ENCODE measurements at places on chromosomes 2 and 18. TPM values are rescaled to one million over a fixed set of nuclear protein-coding genes. Genes with fewer than 3 reads are reported as not detected.
A peak's percentile ranks its signal among the peaks of the same experiment; 100 is the strongest.

DNA sequence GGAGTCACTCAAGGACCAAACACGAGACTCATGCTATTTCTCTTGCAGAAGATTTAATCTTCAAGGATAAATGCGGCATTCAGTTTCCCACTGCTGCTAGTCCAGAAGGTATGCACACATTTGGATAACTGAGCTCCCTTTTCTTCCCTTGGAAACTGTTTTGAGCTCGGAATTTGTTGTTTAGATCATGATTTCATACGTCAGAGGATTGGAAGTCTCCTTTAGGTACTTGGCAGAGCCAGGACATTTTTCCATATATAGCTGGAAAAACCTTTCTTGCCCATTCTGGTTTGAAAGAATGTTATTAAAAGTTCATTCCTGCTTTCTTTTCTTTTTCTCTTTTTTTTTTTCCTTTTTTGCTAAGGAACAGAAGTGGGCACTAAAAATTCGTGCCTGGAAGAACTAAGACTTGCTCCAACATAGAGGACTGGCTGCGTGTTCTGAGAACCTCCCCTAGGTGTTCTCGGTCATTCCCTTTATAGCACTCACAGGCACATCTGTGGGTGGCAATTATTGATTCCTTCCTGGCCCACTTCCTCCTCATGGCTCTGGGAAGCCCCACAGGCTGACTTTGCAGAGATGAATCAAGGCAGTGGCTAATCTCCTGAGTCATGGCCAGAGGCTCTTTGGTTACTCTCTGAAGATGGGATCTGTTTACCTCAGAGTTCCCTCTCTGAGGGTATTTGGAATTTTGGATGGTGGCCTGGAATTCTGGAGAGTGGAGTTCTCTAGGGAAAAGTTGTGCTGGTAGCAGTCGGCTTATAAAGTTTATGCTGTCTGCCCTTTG, 104.8 kb downstream of the PLCL1 start:
- DNase-seq = no peak

DNA sequence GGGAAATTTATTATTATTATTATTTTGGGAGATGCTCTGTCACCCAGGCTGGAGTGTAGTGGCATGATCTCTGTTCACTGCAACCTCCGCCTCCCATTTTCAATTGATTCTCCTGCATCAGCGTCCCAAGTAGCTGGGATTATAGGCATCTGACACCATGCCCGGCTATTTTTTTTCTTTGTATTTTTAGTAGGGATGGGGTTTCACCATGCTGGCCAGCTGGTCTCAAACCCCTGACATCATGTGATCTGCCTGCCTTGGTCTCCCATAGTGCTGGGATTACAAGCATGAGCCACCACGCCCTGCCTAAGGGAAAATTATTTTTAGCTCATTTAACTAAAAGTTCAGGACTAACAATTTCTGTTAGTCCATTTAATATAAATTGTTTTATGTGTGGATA, 109.2 kb upstream of the SESTD1 start:
- DNase-seq = no peak

- no peak for DNase-seq
Observed at GRCh38 chr2:23605236-23605635, 220.3 kb downstream of the KLHL29 start.

DNA sequence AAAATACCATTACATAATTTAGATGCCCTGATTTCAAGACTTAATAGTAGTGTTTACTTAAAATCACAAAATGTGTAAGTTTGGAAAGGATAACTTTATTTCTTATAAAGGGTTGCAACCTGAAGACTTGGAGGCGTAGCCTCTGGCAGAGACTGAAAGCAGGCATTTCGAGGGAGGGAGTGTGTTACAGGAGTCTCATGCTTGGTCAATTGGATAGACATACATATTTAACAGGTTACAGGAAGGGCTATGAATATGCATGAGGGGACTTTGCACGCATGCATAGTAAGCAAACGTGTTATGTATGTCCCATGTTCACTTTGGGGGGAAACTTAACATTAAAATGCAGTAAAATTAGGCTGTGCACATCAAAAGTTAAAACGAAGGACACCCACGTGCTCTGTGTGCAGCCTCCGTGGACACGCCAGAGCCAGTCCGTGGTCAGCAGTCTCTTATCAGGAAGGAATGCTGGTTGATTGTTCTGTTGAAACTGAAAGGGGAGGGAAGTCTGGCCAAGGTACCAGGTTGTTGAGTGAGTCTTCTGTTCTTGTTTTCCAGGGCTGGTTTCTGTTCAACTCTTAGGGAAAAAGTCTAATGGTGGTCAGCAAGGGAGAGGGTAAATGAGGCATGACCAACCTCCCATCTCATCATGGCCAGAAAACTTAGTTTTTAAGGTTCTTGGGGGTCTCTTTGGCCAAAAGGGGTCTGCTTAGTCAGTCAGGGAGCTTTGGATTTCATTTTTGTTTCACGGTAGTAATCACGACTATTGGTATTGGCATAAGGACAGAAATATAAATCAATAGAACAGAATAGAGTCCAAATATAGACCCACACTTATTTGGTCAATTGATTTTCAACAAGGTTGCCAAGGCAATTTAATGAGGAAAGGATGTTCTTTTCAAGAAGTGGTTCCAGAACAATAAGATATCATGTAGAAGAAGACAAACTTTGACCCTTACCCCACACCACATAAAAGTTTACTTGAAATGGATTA, 121.9 kb downstream of the MCFD2 start:
- DNase-seq = no peak

SERPINB11 gene
- total RNA-seq = not detected

DNA sequence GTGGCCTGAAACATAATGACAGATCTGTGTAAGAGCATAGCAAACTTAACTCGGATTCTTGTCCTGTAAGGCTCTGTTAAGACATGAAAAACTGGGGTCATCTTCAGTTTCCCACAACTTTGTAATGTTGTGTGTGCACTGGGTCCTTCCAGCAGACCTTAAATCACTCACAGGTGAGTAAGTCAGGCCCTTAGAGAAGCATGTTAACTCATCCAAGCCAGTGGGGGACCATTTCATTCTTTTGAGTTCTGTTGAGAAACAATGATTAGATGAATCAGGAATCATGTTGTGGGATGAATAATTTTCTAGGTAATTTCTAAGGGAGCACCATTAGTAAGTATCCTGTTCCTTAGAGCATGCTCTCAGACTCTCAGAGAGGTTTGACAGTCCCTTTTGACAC, 167.1 kb downstream of the ESCO1 start:
- no peak for DNase-seq

ATP6V1C2 gene
- total RNA-seq = 3.8 TPM

ACVR1C gene
- total RNA-seq = 19.4 TPM

- DNase-seq = no peak
Observed at GRCh38 chr2:188979187-188980114, 5.3 kb downstream of the COL3A1 start.

GRCh38 chr18:44025421-44025820, 655.3 kb upstream of the SETBP1 start:
- DNase-seq = no peak

DNA sequence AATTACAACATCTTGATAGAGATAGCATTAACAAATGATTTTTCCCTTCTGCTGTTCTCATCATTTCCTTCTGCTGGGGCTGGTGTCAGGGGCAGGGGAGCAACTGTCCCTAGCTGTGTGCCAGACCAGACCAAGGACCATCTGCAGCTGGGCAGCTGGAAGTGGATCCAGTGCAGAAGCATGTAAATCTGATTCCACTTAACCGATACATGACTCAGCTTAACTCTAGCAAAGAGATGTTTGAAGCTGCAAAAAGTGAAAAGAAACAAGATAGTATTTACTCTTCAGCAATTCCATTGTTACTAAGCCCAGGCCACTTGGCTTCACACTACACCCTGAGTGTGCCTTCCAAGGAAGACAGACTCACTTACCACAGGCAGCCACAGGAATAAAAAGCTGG, 151.1 kb downstream of the GALNT1 start:
- no peak for DNase-seq

DNA sequence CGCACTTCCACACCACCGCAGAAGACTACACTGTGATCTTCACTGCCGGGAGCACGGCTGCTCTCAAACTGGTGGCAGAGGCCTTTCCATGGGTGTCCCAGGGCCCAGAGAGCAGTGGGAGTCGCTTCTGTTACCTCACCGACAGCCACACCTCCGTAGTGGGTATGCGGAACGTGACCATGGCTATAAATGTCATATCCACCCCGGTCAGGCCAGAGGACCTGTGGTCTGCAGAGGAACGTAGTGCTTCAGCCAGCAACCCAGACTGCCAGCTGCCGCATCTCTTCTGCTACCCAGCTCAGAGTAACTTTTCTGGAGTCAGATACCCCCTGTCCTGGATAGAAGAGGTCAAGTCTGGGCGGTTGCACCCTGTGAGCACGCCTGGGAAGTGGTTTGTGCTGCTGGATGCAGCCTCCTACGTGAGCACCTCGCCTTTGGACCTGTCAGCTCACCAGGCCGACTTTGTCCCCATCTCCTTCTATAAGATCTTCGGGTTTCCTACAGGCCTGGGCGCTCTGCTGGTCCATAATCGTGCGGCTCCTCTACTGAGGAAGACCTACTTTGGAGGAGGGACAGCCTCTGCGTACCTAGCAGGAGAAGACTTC, 12.5 kb downstream of the MOCOS start:
- no peak for DNase-seq

DNA sequence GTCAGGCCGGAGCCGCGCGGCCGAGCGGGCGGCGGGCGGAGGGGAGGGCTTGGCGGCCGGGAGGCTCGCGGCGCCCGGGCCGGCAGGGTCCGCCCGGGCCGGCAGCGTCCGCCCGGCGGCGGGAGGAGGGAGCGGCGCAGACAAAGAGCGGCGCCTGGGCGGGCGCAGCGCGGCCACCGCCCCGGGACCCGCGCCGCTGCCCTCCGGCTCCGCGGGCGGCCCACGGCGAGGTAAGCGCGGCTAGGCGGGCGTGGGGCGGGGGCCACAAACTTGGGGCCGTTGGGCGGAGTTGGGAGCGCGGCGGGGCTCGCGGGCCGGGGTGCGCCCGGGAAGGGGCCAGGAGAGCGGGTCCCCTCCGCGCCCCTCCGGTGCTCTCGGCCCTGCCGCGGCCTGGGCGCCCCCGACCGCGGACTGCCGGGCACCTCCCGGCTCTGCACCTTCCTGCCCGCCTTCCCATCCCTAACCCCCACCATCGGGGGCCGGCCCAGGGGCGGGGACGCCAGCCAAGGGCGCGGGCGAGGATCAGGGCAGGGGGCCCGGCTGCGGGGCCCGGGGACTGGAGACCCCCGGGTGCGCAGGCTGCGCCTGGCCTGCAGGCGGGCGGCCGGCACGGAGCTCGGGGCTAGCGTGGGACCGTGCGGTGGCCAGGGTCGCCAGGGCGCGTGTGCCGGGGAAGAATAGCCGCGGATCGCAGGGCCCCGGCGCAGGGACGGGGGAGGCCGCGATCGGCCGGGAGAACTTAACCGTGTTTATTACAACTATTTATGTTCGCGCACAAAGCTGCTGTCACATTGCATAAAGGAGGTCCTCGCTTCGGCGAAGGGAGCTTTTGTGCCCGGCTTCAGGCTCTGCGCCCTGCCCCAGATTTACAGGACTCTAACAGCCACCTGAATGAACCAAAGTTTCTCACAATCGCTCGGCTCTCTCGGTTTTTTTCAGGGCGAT, at the start of gene NCK2:
TSS of gene NCK2 (plus strand) at position 4 of the 945 bp plus-strand sequence. CDS start 110,152 bp downstream, outside the sequence.
- DNase-seq = peak; percentile 72

DNA sequence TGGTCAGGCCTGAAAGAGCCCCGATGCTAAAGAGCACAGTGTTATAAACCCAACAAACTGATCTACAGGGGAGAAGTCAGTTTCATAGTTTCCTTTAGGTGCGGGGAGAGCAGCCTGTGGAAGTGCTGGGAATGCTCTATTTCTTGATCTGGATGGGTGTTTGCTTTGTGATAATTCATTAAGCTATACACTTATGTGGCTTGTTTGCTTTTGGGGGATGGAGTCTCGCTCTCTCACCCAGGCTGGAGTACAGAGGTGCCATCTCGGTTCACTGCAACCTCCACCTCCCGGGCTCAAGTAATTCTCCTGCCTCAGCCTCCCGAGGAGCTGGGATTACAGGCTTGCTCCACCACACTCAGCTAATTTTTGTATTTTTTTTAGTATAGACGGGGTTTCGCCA, 30.1 kb upstream of the CEP68 start:
- no peak for DNase-seq

- DNase-seq = no peak
Observed at GRCh38 chr2:238495422-238495821, 68.7 kb downstream of the ASB1 start.

DNA sequence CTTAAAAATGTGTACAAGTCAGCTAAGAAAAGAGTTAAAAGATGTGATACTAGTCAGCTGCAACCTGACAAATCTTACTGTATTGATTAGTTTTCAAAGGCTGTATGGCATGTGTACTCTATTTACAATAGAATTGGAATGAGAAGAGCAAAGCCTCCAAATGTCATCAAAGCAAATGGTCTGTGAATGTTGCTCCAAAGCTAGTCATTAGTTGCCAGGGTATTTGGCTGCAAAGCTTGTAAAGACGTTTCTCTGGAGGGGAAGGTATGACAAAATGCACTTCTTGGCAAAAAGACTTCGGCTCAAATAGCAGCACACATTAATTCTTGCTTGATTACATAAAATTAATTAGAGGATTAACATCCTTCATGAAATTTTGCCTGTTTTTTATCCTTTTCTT, 59.3 kb downstream of the ETAA1 start:
- no peak for DNase-seq

DNA sequence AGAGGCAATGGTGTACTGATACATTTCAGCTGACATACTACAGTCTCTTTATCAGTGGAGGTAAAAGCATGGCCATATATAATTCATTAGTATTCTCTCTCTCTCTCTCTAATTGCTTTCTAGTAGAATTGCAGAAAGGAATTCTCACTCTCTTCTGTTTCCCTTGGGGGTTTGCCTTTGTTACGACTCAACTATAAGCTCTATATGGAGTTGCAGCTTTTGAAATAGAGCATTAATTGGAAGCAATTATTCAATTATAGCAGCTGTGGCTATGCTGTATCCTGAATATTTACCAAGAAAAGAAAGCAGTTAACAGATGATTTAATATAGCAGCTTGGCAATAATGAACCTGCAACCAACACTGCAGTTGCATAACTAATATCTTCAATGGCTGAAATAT, 132.7 kb upstream of the STON1 start:
- DNase-seq = no peak

ALLC gene
- total RNA-seq = not detected

DNA sequence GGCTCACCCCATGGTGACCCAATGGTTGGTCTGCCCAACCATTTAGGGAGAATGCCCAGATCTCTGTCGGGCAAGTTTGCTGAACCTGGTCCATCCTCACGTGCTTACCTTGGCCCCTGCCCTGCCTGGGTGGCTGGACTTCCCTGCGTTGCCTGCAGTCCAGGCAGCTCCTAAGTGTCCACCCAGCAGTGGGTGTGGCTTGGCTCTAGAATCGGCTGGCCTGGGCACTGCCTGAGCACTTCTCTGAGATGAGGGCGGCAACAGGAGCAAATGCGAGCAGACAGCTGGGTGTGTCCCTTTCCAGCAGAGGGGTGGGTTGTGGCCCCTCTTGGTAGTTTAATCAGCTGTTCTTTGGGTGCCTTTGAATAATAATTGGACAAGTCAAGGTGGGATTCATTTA, 11.3 kb downstream of the PCARE start:
- no peak for DNase-seq

TYMS gene
- total RNA-seq = 42.1 TPM
